Stimulated activated CD4-positive, alpha-beta T cell treated with anti-CD3 and anti-CD28 coated beads, Interleukin-1b, Interleukin-23, amount 100 ng/mL, for 1 hour (primary cell): ENCODE measurements at places on chromosomes 2 and 18.

DNA sequence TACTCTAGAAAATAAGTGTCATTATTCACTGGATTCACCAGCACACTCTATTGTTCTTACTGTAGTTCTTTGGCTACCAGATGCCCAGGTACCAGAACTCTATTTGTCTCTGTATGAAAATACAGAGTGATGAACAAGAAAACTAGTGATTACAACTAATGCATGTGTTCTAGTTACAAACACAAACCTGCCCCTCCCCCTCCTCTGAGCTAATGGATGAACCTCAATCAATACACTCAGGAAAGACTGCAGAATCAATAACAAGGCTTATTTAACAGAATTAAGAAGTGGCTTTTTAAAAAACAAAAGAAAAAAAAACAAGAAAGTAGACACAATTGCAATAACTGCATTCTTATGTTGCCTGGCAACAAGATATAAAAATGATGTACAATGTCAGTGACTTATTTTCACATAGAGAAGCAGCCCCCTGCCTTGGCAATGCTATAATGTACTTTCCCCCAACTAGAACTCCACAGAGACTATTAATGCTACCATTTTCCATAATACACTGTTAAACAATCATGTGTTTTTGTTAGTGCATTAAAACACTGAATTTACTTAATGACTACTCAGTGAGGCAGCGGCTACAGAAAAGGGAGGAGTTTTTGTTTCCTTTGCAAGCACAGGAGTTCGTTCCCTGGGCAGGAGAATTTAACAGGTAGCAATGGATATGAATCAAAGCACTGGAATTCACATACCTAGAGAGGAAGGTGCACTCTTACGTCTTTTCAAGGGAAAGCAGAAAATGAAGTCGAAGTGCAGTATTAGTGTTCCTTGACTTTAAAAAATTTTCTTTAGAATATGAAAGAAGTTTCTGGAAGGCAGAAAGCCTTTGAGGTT is 318.8 kb upstream of the REV1 start:
- no peak for DNase-seq

DNA sequence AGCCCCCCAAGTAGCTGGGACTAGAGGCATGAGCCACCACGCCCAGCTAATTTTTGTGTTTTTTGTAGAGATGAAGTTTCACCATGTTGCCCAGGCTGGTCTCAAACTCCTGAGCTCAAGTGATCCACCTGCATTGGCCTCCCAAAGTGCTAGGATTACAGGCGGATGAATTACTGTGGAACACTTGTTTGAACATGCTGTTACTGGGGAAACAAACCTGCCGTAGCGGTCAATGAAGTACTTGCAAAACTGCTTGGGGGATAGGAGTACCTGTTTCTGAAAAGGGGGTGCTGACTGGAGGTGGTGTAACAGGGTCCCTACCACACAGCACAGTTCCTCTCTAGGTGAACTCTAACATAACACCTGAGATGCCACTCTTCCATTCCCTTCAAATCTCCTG is 5.9 kb upstream of the IMPACT start:
- DNase-seq, result no peak

GRCh38 chr2:176817061-176817565 is 395.5 kb upstream of the HNRNPA3 start:
- DNase-seq, result no peak

- no peak for DNase-seq
Measured at GRCh38 chr2:177541258-177541991, 148.9 kb downstream of the AGPS start.

DNA sequence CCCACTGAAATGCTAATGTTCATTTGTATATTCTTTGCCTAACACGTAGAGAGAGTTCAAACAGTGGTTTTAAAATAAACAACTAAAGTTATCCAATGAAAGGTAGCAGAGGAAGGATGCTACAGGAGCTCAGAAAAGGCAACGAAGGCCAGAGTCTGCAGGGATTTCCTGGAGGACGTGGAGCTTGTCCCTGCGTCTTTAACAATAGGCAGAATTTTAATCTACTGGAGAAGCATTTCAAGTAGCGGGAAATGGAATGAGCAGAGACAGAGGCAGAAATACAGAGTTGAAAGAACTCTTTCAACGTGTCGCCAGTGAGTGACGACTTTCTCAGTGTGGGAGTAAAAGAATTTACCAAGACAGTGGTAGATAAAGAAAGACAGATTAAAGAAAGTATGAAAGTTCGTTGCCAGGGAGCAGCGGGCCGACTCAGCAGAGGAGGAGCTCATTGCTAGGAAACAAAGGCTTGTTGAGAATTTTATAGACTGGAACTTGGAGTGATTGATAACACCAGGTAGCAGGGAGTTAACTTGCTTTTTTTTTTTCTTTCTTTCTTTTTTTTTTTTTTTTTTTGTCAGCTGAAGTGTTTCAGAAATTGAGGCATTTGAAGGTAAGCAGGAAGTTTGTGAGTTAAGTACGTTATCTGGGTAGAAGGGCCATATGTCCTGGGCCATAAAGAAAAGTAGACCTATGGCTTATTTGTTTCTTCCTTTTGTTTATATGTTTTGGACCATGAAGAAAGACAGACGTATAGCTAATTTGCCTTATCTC is 625 bp upstream of the NBAS start:
- no peak for DNase-seq

DNA sequence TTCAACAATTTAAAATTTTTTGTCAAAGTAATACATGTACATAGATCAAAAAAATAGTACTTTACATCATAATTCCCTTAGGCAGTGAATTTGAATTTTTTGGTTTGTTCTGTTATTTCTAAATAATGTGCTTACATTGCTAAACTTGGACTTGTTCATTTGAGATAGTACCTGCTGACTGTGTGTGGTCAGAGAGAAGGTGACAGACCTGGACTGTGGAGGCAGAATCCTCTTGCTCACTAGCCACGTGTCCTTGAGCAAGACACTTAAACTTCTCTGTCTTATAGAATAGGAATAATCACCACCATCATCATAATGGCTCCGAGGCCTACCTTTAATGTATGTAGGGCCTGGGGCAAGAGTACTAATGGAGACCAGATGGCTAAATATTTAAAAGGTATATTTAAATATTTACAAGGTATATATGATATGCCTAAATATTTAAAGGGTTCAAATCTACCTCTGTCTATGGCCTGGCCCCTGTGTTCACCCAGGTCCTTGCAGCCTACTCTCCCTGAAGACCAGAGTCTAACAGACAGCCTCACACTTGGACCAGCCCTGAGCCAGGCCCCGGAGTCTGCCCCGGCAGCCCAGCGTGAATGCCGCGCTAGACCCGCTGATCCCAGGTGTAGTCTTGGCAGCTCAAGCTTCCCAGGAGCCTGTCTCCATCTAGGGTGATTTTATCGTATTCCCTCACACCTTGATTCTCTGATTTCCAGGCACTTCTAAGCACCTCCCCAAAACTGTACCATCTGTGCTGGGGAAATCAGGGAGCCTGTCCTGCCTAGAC is 33.5 kb downstream of the ZNF532 start:
- no peak for DNase-seq

DNA sequence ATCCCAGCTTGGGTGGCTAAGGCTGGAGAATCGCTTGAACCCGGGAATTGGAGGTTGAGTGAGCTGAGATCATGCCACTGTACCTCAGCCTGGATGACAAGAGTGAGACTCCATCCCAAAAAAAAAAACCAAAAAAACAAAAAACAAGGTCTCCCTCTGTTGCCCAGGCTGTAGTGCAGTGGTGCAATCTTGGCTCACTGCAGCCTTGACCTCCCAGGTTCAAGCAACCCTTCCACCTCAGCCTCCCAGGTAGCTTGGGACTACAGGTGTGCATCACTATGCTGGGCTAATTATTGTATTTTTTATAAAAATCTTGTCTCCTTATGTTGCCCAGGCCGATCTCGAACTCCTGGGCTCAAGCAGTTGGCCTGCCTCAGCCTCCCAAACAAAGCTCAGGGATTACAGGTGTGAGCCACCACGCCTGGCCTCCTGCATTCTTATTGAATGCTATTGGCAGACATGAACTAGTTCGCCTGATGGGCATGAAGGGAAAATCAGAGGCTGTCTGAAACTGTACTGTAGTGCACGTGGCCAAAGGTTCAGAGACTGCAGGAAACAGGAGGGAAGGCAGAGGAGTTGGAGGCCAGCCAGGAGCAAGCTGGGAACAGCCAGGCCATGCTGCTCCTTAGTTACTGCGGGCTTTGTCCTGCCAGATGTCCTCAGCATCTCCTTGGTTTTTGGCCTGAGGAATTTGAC is 16.0 kb upstream of the ASXL2 start:
- no peak for DNase-seq

DNA sequence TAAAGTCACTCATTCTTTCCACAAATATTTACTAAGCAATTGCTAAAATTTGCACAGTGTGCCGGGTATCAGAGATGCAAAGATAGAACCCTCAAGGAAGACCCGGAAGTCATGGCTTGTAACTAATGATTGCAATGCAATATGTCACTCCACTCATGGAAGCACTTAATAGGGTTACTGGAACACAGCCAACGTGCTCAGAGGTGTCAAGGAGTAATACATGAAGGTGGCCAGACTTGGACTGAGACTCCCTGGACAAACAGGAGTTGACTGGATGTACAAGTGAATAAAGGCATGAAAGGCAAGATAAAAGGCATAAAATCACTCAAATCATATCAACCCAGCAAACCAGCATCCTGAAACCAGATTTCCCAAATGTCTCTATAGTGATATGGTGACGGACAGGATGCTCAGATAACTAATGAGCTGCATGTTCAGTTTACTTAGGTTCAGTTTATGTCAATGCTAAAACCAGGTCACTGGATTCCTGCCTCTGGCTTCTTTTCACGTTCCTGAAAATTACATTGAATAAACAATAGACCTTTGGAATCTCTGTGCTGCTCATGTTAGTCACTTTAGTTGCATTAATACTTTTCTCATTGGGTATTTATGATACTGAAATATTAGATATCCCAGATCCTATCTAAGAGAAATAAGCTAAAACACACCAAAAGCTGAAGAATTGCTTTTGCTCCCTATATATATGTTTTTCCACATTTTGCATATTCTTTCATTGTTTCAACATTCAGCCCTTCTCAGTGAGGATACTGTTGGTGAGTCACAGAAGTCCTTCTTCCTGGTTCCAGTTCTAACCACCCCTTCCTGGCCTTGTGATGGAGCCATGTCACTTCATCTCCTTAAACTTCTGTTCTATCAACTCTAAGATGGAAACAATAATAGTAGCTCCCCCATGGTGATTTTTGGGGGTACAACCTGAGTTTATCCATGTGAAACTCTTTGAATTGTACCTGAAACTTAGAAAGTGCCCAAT is 688.9 kb upstream of the ID2 start:
- no peak for DNase-seq

- DNase-seq, result no peak
Measured at GRCh38 chr2:233980955-233981561, 63.9 kb downstream of the TRPM8 start.

GRCh38 chr2:178234648-178235047 is 40.3 kb downstream of the OSBPL6 start:
- DNase-seq, result no peak

DNA sequence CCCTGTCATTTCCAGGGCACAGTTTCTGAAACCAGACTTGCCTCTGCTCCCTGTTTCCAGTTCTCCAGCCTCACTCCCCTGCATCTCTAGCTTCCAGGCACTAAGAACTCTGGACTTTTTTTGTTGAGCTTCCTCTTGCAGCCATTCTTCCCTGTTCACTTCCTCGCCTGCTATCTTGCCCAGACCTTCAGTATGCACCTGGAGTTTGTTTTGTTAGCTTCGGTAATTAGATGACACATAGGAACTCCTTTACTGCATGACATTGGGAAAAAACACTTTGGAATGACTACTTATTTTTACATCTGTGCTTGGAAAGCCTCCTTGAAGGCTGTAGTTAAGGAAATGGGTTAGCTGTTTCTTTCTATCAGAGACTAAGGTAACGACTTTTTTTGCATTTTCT is 35.2 kb downstream of the OTOF start:
- no peak for DNase-seq

DNA sequence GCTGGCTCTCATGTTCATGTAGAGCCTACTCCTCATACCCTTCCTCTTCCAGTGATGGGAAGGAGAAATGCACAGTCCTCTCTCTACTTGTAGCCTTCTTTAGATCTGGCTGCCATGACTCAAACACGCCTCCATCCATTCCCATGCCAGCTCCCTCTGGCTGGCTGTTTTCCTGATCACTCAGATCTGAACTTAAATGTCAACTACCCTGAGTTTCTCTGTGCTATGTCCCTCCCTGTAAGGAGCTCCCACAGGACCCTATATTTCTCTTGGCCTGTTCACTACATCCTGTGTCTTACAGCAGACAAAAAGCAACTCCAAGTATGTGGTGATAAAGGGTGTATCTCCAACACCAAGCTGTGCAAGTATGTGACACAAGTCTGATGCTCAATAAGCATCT is 152.4 kb downstream of the TCF4 start:
- DNase-seq, result no peak

GRCh38 chr2:235668782-235669181 is 174.9 kb downstream of the AGAP1 start:
- DNase-seq, result no peak

DNA sequence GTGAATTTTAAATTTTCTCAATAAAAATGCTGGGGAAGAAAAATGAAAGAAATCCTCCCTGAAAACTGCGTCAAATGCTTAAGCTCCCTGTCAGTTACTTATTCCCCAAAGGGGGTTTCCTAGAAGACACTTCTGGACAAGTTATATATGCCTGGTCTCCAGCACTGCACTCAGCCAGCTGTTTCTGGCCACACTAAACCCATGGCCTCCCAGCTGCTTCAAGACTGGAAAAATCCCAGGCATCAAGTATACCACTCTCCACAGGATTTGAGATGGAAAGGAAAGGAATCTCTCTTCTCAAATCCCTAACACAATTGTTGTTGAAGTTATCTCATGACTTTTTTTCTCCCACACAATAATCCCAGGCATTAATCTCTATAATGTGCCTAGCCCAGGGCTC is 245.7 kb downstream of the NBAS start:
- no peak for DNase-seq

DNA sequence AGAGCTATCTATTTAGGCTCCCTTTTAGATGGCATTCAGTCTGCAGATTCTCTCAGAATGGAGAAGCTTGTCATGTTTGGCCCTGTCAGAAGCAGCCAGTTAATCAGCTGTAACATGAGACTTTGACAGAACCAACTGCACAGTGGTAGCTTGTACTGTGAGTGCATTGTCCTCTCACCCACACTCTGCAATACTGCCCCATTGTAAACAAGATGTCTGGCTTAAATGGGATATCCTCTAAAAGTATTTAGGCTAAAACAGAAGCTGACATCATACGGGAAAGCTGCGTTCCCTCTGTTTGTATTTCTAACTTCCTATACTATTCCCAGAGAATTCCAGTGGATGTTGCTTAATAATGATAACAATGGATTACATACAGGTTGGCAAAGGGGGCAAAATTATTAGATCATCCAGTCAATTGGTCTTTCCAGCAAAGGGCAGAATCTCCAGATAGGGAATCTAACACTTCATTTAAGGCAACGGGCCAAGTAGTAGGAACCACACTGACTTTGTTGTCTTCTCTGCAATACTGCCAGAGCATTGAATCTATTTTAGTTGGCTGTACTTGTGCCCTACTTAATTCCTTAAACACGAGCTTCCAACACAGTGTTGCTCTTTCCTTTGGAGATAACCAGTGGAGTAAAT is 15.4 kb upstream of the STAT4 start:
- no peak for DNase-seq

DNA sequence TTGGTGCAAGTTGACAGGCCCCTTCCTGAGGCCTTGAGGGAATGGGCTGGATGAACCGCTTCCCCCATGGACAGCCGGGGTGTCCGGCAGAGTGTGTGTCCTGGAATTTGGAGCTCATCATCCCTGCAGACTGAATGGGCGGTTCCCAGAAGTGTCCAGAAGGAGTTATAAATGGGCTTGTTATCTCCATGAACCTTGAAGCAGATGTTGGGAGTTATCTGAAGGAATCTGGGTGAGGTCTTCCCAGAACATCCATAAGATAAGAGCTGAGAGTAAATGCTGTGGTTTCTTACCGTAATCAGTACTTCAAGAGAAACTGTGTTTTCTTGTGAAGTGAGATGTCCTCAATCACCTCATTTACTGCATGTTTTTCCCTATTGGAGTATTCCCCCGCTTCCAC is 21.1 kb downstream of the PLB1 start:
- no peak for DNase-seq
